ENCODE measurements at places on chromosomes 13 and 19. TPM values are rescaled to one million over a fixed set of nuclear protein-coding genes. Genes with fewer than 3 reads are reported as not detected.

Gene ZNF850
- 2.2 TPM for total RNA-seq

Gene SYNE4
- 0.71 TPM for total RNA-seq

Gene TLE2
- 65.2 TPM for total RNA-seq

Gene TRPC4
- 10.8 TPM for total RNA-seq

Gene TSKS
- not detected for total RNA-seq

Gene NCR1
- total RNA-seq, result not detected

Gene ATP8A2
- 2.2 TPM for total RNA-seq

Gene ALOX5AP
- total RNA-seq, result 19.3 TPM

Gene KCNN4
- 3.3 TPM for total RNA-seq

Gene SLC10A2
- total RNA-seq, result not detected

Gene YJEFN3
- 0.71 TPM for total RNA-seq

Gene PTH2
- total RNA-seq, result not detected

Gene TMEM59L
- 5.4 TPM for total RNA-seq

Gene PPM1N
- 1.9 TPM for total RNA-seq

Gene F10
- total RNA-seq, result 6.1 TPM

Gene KCTD15
- 52.8 TPM for total RNA-seq

Gene USF2
- total RNA-seq, result 100 TPM

GRCh38 chr13:83796364-83796763 is 85.9 kb downstream of the SLITRK1 start:
- H3K27ac ChIP-seq, result no peak overlapping the region
- no peaks in the 10 kb centered on the region for H3K27me3 ChIP-seq
- no peak overlapping the region for H3K4me3 ChIP-seq
- H3K36me3 ChIP-seq, result no peaks in the 10 kb centered on the region
- no peaks in the 10 kb centered on the region for H3K4me1 ChIP-seq

DNA sequence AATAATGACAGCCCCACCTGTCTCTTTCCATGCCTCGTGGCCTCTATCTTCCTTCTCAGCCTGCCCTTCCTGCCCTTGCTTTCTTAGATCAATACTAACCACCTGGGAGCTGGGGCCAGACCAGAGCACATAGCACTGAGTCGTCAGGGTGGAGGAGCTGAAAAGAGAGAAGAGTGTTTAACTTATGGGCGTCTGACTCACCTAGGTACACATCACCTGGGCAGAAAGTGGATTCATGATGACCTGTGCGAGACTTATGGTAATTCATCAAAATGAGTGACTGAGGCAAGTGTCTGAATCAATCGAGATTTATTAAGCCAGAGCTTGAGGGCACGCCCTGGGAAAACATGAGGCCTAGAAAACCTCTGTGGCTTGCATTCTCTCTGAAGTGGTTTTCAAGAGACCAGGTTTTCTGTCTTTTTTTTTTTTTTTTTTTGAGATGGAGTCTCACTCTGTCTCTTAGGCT is 19.2 kb downstream of the CEACAM6 start:
- H3K27ac ChIP-seq, result no peak overlapping the region
- no peaks in the 10 kb centered on the region for H3K4me1 ChIP-seq
- no peaks in the 10 kb centered on the region for H3K27me3 ChIP-seq
- no peak overlapping the region for H3K4me3 ChIP-seq
- no peak for DNase-seq

GRCh38 chr19:39408392-39409207 is 2.0 kb downstream of the ZFP36 start:
- peak; percentile 73 for DNase-seq
- no peaks in the 10 kb centered on the region for H3K27me3 ChIP-seq
- peaks cover 12% of the 10 kb centered on the region for H3K36me3 ChIP-seq

DNA sequence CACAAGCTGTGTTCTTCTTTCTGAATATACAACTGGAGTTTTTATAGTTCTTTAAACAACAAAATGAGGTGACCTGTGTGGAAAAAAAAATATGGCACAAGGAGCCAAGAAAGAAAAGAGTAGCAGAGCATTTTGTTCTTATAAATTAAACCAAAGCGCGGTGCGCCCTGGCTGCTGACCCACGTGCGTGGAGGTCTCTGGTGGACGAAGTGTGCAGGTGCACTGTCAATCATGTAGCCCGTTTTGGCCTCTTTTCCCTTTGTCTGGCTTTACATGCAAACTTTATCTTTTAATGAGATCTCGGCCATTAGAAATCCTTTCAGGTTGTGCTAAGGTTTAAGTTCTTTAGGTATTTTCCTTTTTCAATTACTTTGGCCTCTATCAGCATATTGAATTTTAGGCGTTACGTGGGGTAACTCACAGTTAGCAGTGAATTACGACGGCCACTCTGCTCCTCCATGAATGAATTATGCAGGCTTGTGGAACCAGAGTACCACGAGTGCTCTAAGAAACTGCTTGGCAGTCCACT is 443.9 kb upstream of the SLC10A2 start:
- H3K4me3 ChIP-seq, result no peak overlapping the region
- no peaks in the 10 kb centered on the region for H3K27me3 ChIP-seq
- H3K4me1 ChIP-seq, result no peaks in the 10 kb centered on the region
- no peak for DNase-seq
- no peak overlapping the region for H3K27ac ChIP-seq
- no peaks in the 10 kb centered on the region for H3K36me3 ChIP-seq

DNA sequence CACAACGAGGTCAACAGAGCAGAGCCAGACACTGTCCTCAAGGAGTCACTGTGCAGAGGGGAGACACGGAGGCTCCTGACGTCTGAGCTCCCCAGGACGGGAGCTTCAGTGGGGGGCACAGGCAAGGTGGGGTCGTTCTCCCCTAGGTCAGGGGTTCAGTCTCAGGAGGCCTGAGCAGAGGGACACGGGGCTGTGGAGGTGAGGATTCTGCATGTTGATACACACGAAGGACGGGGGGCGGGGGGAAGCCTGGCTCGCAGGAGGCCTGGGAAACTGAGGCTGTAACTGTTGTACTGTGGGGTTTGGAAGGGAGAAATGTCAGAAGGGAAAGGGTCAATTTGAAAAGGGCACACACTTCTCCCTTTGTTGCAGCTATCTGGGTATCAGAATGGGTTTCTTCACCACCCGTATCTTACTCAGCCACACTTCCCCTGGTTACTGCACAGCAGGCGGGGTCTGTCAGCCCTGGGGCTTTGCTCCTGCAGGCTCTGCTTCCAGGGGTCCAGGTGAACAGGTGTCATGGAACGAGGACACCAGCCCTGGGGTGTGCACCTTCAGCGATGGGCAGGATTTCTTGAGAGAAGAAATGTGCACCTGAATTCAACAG is 748 bp upstream of the SIGLEC8 start:
- H3K36me3 ChIP-seq, result no peaks in the 10 kb centered on the region
- H3K27me3 ChIP-seq, result peaks cover 57% of the 10 kb centered on the region
- no peak overlapping the region for H3K27ac ChIP-seq
- no peak for DNase-seq
- no peaks in the 10 kb centered on the region for H3K4me1 ChIP-seq

GRCh38 chr19:11230621-11231386 is 8.6 kb upstream of the ANGPTL8 start:
- no peak for DNase-seq
- no peak overlapping the region for H3K4me3 ChIP-seq
- H3K36me3 ChIP-seq, result peaks cover 8% of the 10 kb centered on the region
- H3K4me1 ChIP-seq, result no peaks in the 10 kb centered on the region

GRCh38 chr13:110420626-110421025 is 113.5 kb downstream of the COL4A2 start:
- peak overlapping the region; percentile 92 for H3K27ac ChIP-seq
- H3K4me3 ChIP-seq, result no peak overlapping the region
- no peaks in the 10 kb centered on the region for H3K36me3 ChIP-seq

GRCh38 chr13:48531416-48532255 is 1.2 kb downstream of the RCBTB2 start:
- H3K27ac ChIP-seq, result peak overlapping the region; percentile 96
- no peak for DNase-seq
- no peaks in the 10 kb centered on the region for H3K27me3 ChIP-seq
- peak overlapping the region; percentile 80 for H3K4me3 ChIP-seq

GRCh38 chr19:9474975-9475374 is 23.4 kb downstream of the ZNF560 start:
- no peaks in the 10 kb centered on the region for H3K27me3 ChIP-seq
- DNase-seq, result no peak
- no peak overlapping the region for H3K27ac ChIP-seq
- no peak overlapping the region for H3K4me3 ChIP-seq
- no peaks in the 10 kb centered on the region for H3K4me1 ChIP-seq
- no peaks in the 10 kb centered on the region for H3K36me3 ChIP-seq

- H3K27me3 ChIP-seq, result no peaks in the 10 kb centered on the region
- no peak overlapping the region for H3K4me3 ChIP-seq
- no peak for DNase-seq
- H3K27ac ChIP-seq, result no peak overlapping the region
- H3K36me3 ChIP-seq, result no peaks in the 10 kb centered on the region
Observed at GRCh38 chr13:98664047-98664446, 87.1 kb upstream of the STK24 start.

- H3K27me3 ChIP-seq, result no peaks in the 10 kb centered on the region
- DNase-seq, result no peak
- peak overlapping the region; percentile 99 for H3K27ac ChIP-seq
- H3K36me3 ChIP-seq, result peaks cover 7% of the 10 kb centered on the region
Observed at GRCh38 chr19:19192910-19193423, 909 bp downstream of the RFXANK start.

DNA sequence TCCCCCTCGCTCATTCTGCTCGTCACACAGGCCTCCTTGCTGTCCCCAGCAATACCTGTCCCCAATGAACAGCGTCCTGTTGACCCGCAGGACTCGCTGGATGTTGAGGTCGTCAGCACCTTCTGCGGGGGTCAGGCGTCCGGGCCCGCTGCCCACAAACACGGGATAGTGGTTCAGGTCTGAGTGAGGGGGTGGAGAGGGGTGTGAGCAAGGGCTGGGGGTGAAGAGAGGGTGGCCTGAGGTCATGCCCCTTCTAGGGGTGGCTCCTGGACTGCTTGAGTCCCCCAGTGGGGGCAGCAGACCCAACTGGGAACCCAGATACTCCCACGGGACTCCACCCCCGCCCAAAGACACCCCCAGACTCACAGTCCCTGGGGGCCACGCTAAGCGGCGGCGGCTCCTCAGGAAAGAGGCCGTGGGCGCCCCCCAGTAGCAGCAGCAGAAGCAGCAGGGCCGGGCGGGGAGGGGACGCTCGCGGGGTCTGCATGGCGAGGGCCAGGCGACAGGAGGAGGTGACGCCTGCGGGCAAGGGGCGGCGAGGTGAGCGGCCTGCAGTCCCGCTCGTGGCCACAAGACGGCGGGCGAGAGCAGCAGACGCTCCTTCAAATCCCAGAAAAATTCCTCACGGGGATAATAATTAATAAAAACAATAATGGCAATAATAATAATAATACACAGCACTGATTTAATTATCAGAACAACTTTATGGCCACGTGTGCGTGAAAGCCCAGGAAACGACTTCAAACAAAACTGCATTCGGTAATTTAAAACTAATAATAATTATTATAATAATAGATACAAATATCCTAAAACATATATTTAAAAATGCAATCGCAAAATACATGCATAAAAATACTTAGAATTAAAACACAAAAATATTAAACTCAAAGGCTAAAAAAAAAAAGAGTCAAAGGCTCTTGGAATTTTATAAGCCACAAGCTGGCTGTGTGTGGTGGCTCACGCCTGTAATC is 1.2 kb downstream of the SEMA6B start:
- H3K27ac ChIP-seq, result peak overlapping the region; percentile 57
- no peaks in the 10 kb centered on the region for H3K36me3 ChIP-seq

- H3K36me3 ChIP-seq, result peaks cover 47% of the 10 kb centered on the region
- no peaks in the 10 kb centered on the region for H3K27me3 ChIP-seq
- H3K27ac ChIP-seq, result no peak overlapping the region
- no peaks in the 10 kb centered on the region for H3K4me1 ChIP-seq
Observed at GRCh38 chr19:1012334-1012733, 8.6 kb downstream of the TMEM259 start.

DNA sequence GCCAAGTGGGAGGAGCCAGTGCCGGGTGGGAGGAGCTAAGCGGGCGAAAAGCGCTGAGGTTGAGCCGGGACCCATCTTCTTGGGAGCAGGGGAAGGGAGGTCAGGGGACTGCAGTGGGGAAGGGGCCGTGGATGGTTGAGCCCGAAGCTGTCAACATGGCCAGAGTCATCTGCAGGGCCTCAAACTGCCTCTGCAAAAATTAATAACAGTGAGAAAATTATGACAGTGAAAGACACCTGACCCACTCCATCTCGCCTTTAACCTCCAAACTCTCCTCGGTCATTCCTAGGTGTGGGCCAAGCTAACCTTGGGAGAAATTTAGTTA is 30.1 kb downstream of the ZNF557 start:
- peak overlapping the region; percentile 97 for H3K27ac ChIP-seq
- no peak for DNase-seq
- no peaks in the 10 kb centered on the region for H3K36me3 ChIP-seq
- no peaks in the 10 kb centered on the region for H3K27me3 ChIP-seq

DNA sequence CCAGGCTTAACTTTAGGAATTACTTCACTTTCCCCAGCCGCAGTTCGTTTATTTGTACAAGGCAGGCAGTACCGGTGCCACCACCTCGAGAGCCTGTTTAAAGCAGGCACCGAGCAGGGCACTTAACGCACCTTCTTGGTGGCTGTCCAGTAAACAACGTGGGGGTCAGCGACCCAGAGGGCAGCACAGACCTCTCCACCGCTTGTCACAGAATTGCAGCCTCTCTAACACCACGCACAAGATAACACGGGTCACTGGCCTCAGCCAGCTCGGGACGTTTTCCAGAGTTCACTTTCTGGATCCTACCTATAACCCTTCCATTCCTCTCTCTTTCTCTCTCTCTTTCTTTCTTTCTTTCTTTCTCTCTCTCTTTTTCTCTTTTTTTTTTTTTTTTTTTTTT is 16.8 kb upstream of the ELAVL1 start:
- H3K27ac ChIP-seq, result no peak overlapping the region
- no peaks in the 10 kb centered on the region for H3K27me3 ChIP-seq
- no peak for DNase-seq
- H3K4me1 ChIP-seq, result no peaks in the 10 kb centered on the region
- no peak overlapping the region for H3K4me3 ChIP-seq
- no peaks in the 10 kb centered on the region for H3K36me3 ChIP-seq

DNA sequence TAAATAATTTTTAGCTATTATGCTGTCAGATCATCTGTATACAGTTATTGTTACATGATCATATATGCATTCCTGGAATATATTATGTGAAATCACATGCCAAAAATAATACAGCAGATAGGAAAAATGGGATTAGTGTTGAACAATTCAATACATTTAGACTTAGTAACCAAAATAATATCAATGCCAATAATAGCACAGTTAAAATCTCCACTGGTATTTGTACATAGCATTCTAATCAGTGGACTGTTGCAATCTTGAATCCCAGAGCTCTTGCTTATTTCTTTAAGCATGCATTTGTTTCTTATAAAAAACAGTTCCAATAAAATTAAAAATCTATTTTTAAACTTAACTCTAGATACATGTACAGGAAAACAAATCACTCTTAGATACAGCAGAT is 2772.2 kb downstream of the PCDH9 start:
- H3K27ac ChIP-seq, result no peak overlapping the region
- H3K36me3 ChIP-seq, result no peaks in the 10 kb centered on the region
- no peaks in the 10 kb centered on the region for H3K4me1 ChIP-seq
- H3K27me3 ChIP-seq, result no peaks in the 10 kb centered on the region
- no peak overlapping the region for H3K4me3 ChIP-seq

DNA sequence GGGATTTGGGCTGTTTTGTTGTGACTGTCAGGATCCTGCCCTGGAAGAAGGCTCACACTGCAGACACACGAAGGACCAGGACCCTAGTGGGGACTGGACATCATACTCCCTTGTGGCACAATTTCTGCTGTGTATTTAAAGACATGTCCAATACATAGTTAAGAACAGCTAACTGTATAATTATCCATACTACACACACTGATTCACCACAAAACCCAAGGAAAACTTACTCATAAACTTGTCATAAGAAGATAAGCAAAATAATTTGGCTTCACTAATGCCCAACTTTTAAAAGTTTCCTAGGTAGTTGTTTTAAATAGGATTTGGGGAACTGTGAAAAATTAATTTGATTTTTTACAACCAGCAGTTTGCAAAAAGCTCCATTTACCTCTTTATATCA is 46.1 kb downstream of the LATS2 start:
- peaks cover 88% of the 10 kb centered on the region for H3K4me1 ChIP-seq
- no peak overlapping the region for H3K4me3 ChIP-seq
- DNase-seq, result no peak
